Activated CD8-positive, alpha-beta T cell treated with anti-CD3 and anti-CD28 coated beads, Interleukin-2, amount 10 ng/mL, durations not matched to agents 7 days and 5 days (primary cell): ENCODE measurements at places on chromosomes 6 and 20.

- no peak for DNase-seq
Measured at GRCh38 chr6:156647991-156648390, 129.2 kb upstream of the ARID1B start.

DNA sequence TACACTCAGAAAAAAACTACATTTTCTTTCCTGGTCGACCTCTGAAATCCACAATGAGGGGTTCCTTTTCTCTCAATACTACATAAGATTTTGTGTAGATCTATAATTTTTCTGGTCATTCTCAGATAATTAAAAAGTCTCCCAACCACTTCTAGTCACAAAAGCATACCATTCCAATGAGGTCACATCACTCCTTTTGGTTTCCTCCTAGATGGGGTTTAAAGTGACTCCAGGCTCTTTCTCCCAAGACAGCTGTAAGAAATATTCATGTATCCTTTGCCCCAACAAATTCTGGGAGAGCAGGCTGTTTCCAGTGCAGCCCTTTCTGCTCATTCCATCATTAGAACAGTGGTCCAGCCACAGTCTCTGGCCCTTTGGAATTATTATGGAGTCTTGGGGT lies 43.1 kb upstream of the BEND6 start:
- no peak for DNase-seq

DNA sequence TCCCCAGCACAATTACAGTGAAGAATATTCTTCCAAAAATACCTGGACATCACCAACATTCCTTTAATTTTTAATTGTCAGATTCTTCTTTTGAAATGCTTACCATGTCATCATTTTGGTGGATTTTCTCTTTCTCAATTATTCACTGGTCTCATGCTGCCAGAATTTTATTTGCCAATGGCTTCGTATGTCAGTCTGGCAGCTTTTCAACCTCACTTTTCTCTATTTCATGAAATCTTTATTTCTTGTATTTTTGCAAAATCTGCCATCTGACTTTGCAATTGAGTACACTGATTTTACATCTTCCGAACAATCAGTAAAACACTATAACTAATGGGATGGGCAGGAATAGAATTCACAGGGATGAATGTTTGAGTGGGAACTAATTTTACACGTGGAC lies 84.1 kb downstream of the BTBD9 start:
- no peak for DNase-seq

DNA sequence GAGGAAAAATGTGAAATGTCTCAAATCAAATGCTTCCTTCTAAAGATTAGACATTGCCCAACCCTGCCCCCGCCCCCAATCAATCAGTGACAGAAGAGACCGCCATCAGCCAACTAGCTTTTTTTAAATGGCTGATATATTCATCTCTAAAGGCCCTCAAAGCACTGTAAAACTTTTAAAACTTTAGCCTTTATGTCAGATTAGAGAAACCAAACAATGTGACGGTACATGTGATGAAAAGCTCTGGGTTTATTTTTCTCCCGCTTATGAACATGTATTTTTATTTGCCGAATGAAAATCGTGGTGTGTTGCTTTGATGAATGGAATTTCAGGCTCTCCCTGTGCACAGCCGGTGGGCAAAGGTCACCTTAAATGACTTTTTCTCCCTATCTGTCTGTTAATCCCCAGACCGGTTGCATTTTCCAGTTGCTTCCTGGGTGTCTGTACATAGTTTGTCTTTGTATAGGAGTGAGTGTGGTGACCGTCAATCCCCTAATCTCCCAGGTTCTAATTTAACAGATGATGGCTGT lies 38.5 kb downstream of the TBC1D7 start:
- DNase-seq = no peak

DNA sequence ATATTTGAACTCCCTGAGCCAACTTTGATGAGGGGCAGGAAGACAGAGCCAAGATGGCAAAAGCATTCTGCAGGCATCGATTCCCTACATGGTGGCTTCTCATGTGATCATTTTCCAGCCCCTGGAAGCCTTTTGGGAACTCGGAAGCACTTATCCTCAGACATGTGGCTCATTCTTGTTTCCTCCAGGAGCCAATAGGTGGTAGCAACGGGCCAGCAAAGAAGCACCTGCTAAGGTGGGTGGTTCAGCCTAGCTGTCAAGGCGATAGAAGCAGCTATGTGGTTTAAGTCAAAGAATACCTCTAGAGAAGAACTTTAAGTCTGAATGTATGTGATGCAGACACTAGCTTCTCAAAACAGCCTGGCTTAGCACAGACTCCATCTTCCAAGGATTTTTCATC lies 64.9 kb upstream of the PAX1 start:
- DNase-seq = no peak

- no peak for DNase-seq
Measured at GRCh38 chr6:3415490-3415889, 41.4 kb downstream of the SLC22A23 start.

DNA sequence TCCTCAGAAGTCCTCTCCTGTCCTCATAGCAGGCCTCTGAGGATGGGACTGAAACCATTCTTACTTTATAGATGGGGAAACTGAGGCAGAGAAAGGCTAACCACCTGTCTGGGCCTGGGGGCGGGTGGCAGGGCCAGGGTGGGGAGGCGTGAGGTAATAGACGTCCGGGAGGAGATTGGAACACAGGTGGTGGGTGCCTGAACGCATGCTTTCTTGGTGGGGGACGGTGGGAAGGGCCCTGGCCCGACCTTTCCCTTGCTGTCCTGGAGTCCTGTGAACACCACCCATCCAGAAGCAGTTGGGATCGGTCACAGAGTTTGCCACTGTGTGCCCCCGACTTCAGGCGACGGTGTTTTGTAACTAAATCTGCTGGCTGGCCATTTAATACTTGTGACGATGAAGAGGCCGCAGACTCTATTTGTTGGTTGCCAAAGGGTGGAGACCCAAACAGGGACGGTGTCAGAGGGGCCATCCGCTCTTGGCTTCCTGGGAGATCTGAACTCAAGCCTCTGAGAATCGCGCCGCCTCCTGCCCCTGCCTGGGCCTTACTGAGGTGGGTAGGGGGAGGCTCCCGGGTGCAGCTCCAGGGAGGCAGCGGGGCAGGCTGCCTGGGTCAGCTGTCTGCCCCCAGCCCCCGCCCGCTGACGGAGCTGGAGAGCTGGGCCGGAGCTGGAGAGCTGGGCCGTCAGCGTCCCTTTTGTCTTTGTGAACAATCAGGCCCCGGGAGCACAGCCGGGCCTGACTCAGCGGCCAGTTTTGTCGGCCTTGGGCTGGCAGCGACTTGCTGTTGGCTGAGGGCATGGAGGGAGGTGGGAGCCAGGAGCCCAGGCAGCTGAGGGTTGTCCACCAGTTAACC lies 4.1 kb downstream of the RBM38 start:
- no peak for DNase-seq

GRCh38 chr6:76644231-76644630 lies 571.8 kb upstream of the IMPG1 start:
- no peak for DNase-seq

DNA sequence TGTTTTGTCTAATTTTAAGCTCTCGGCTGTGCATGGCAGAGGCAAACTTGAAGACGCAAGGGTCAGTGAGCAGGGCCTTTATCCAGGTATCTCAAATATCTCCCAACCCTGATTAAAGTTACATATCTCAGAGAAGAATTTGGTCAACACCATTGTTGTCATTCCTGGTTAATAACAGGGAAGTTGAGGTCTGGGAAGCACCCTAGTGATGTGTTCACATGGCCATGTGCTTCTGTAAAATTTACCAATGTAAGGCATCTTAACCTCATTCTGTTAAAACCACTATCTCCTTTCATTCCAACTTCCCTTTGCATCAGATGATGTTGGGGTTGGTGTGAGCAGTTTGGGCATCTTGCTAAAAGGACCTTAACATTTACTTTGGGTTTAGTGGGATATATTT lies 4.0 kb upstream of the FAM110A start:
- no peak for DNase-seq

GRCh38 chr6:162364488-162364887 lies 363.1 kb downstream of the PRKN start:
- no peak for DNase-seq

DNA sequence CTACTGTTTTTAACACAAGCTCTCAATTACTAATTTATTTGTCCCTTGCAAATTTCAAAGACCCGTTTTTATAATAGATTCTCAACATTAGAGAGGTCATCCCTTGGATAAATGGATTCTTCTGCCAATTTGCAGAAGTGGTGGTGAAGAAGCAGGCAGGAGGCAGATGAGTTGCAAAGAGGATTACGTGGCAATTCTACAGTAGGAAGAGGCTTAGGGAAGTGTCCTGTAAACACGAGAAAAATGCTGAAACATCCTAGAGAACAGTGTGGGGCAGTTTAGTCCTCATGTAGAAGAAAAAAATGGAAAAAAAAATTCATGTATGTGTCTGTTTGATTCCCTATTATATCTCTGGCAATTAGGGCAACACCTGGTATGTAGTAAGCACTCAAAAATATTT lies 87.6 kb downstream of the BMP2 start:
- DNase-seq = no peak

DNA sequence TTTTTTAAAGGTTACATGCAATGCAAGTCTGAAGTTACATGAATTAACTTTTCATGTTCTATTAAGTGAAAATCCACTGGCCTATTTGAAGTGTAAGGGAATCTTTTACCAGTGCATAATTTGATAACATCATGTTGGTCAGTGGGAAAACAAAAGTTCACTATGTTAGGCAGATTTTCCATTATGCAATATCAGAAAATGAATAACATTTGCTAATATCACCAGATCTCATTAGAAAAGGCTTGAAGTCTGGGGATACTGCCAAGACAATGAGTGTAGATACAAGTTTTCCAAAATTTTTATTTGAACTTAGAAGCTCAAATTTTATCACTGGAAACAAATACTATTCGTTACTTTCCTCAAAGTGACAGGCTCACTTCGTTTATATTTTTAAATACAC lies 296.4 kb upstream of the CDH4 start:
- no peak for DNase-seq

- no peak for DNase-seq
Measured at GRCh38 chr6:150607329-150607650, 7.6 kb downstream of the PLEKHG1 start.

DNA sequence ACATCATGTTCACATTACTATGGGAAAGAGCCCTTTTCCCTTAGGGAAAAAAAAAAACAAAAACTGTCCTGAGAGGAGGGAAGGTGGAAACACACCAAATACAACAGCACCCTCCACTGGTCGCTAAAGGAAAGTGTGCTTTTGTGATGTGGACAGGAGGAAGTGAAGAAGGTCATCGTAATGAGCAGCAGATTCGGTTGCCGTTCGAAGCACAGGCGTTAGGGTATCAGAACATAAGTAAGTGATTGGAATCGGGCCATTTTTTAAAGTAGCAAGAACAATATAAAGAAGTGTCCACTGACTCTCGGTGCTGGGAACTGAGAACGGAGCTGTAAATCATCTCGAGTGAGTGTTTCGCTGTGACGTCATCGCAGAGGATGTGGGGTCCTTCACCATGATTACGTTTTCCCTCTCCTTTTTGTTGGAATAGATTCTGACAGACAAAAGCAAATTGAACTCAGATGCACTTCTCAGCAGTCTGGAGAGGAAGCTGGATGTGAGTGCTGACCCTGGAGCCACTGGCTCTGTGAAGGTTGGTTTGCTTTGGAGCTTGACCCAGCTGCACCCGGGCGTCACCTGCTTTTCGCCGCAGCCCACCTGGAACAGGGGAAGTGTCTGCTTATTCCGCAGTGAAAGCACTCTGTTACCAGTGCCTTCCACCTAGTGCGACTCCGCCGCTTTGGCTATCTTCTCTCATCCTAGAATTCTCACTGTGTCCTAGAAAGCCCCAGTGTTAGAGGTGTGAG lies 203.6 kb upstream of the GMDS start:
- DNase-seq = peak; percentile 26

GRCh38 chr6:125804264-125804663 lies 13.5 kb downstream of the NCOA7 start:
- no peak for DNase-seq

DNA sequence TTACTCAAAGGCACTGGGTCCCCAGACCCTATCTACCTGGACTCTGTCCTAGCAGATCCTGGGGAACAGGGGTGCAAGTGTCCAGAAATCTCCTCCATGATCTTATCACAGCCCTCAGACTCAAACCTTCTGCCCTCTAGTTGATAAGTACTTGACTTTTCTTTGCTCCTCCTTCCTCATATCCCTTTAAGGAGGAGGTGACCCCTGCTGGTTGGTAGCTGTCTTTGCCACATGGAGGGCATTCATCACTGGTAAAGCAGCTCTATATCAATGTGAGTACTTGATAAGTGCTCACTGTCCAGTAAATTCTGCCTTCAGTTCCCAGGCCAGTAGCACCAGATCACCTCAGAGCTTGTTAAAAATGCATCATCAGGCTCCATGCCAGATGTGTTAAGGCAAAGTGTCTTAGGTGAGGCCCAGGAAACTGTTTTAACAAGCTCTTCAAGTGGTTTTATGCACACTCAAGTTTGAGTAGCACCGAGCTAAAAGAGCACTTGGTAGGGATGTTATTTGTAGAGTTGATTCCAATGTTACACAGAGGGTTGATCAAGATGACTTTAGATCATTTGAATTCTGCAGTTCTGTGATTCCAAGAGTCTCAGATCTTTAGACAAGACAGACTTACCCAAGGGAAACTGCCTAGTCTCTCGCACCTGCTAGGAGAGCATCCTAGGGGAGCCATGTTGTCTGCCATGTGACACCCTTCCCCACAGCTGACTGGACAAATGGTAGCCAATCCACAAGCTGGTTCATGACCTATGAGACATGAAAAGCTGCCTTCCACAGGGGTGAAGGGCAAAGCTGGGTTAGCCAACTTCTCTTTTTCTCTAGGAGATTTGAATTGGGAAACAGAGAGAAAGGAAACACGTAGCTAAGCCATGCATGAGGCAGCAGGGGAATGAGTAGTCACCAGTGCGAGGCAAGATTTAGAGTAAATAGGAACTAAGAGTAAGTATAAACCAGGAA lies 18.6 kb downstream of the TREML2 start:
- peak; percentile 79 for DNase-seq

DNA sequence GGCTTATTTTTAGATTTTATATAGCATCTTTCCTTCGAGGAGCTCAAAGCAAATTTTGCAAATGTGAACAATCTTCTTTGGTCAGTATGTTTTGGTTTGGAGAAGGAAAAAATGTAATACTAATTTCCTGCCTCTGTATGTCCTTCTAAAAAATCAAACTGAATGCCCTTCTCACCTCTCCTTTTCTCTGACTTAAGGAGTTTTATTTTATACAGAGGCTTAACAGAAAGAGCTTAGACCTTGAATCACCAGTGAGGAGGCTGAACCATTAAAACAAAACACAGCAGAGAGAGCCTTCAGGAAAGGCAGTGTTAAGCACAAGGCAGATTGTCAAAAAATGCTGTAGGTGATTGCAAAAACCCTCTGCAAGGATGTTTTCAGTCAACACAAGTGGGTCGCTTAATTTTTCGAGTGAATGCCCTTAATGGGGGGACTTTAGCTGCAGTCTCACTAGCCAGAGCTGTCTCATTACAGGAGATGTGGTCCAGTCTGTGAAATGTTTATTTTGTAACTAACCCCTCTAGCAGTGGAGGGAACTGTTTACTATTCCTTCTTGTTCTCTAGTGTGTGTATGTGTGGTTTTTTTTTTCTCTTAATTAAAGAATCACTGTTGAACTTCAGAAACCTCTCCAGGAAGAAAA lies 481.3 kb upstream of the CITED2 start:
- no peak for DNase-seq

DNA sequence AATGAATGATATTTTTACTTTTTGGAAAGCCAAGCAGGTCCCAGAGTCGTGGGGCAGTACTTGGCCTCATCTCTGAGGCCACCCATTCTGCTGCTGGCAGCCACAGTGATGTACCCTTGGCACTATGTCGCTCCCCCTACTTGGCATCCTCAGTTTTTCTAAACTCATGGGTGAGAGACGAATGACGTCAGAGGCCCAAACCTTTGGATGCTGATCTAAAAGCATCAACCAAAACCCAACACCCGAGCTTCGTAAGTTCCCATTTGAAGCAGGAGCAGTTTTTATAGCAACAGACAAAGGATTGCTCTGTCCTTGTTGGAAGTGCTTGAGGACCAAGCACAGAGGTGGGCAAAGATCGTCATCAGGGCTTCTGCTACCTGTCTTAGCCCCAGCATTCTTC lies 212.9 kb downstream of the PAX1 start:
- DNase-seq = no peak
